Cortex of kidney (tissue), 1 donor: ENCODE measurements at places on chromosomes 1 and 21.

- DNase-seq = no peak
These were observed 167.0 kb downstream of the NEGR1 start for GRCh38 chr1:72115290-72115689.

GRCh38 chr1:202915146-202915545, 11.9 kb downstream of the KLHL12 start:
- DNase-seq = no peak

DNA sequence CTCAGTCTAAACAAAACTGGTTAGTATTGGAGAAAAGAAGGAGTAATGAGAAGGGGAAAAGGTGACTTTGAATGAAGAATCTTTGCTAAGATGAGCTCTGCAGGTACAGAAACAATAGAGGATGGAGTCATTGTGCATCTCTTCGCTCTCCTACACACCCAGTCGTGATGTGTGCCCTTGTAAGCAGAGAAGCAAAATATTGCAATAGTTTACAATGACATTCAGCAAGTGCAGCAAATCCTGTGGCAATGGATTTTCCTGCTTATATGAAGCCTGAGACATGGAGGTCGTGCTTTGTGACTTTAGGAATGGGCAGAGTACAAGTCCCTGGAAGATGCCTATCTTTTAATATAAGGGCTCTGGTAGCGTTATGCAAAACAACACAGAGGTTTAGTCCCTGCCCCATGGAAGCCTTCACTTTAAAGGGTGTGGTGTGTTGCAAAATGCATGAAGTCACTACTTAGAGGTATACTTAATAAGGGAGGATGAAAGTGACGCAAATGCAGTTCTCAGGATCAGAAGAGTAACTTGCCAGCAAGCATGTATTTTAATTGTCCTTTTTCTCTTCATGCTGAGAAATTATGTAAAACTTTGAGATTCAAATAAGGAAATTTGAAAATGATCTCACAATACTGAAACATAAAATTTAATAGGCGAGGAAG, 88.0 kb upstream of the IVNS1ABP start:
- no peak for DNase-seq

DNA sequence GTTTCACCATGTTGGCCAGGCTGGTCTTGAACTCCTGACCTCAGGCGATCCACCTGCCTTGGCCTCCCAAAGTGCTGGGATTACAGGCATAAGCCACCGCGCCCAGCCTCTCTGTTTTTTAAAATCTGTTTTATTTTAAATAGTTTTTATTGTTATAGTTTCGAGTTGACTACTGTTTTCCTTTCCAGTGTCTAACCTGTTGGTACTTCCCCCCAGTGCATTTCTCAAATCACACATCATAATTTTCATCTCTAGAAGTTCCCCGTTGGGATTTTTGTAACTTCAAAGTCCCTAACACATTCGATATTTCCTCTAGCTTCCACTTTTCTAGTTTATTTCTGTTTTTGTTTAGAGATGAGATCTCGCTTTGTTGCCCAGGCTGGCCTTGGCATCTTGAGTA, 7.5 kb downstream of the HES4 start:
- no peak for DNase-seq

DNA sequence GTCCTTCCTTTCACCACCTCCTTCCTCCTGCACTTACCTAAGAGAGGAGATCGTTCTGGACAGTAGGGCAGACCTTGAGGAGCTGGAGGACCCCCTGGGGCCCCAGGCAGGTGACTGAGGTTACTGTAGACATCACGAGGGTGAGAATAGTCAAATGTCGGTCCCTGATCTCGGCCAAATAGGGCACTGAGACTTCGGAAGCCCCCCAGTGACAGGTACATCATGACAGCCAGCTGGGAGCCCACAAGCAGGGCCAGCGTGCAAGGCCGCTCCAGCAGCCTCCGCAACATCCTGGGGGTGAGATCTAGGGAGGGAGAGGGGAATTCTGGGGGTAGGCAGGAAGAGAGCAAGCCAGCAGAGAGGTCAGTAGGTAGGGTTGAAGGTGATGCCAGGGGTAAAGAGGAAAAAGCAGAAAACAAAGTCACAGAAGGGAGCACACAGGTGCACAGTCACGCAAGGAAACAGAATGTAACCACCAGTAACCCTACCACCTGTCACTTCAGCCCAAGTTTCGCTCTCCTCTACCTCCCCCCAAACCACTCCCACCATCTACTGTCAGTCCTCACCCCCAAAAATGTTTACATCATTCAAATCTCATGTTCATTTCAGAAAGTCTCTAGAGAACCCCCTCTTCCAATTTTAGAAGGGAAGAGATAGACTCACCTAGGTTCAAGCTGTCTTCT, 1.4 kb downstream of the B4GALT3 start:
- DNase-seq = no peak

DNA sequence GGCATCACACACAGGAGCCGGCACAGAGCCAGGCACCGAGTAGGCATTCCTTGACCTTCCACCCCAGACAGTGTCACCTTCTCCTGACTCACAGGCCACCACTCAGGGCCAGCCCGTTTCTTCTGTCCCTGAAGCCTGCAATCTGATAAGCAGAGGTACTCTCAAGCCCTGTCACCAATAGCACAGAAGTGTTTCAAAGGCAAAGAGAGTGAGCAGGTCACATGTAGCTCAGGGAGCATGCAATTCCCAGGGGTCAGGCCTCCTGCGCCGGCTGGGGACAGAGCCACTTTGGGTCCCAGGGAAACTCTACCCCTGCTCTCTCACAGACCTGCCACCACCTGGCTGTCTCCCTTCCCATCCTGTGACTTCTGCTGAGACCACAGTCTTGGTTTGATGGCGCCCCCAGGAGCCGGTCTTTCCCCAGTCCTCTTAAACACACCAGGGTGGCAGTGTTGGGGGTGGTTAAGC, 13.2 kb downstream of the CAPN9 start:
- DNase-seq = no peak
